ENCODE measurements at places on chromosomes 13 and 19.

DNA sequence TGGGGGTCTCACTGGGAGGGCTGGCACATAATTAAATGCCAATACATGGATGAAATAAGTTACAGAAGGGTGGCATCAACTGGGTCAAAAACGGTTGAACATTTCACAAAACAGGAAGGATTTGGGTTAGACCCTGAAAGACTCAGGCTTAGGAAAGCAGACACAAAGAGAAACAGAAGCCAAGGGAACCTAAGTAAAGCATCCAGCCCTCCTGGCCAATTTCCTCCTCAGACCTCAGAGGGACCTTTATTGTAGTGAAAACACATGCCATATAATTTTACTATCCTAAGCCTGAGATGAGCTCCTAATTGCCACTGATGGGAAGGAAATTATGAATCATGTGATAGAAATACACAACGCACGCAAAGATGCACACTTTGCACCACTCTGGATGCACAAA, 12.1 kb upstream of the CEACAM3 start:
- DNase-seq = no peak

- no peak for DNase-seq
Measured at GRCh38 chr19:4409123-4409933, 6.9 kb downstream of the CHAF1A start.

DNA sequence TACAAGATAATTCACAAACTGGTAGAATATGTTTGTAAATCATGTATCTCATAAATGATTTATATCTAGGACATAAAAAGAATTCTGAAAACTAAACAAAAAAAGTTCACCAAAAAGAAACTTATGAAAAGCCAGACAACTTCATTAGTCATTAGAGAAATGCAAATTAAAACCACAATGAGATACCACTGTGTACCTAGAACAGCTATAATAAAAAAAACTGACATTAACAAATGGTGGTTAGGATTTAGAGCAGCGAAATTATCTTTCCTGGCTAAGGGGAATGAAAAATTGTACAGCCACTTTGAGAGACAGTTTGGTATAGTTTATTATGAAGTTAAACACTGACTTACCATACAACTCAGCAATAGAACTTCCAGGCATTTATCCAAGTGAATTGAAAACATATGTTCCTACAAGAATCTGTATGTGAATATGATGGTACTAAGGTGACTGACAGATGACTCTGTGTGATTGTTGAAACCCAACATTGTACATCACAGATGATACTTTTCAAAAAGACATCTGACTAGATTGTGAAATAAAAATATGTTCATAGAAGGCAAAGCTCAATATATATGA, 41.8 kb downstream of the UGGT2 start:
- peak; percentile 63 for DNase-seq

- DNase-seq = no peak
Measured at GRCh38 chr19:39816287-39817048, 17.5 kb downstream of the DYRK1B start.

- no peak for DNase-seq
Measured at GRCh38 chr13:113792886-113793717, 34.1 kb downstream of the TMEM255B start.

DNA sequence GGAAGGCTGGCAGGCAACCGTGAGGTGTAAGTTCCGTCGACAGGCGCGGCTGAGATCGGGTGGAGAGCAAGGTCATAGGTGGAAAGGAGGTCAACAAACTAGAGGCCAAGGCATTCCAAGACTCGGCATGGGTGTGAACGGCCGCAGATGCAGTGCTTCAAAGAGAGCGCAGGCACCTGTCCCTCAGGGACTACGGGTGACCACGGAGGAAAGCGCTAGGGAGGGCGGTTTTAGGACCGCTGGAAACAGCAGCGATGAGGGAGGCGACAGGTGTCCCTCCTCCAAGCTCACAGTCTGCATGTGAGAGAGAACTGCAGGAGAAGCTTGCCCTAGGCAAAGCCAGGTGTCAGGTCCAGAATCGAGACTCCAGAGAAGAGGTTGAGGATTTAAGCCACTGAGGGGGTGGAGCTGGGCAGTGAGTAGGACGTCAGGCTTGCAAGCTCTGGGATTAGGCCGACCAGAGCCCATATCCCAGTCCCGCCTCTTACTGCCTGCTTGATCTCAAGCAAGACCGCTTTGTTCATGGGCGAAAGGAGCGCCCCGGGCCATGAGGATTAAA, 1.6 kb upstream of the MLNR start:
- no peak for DNase-seq

- peak; percentile 20 for DNase-seq
Measured at GRCh38 chr19:4589579-4590410, 30.3 kb upstream of the SEMA6B start.

DNA sequence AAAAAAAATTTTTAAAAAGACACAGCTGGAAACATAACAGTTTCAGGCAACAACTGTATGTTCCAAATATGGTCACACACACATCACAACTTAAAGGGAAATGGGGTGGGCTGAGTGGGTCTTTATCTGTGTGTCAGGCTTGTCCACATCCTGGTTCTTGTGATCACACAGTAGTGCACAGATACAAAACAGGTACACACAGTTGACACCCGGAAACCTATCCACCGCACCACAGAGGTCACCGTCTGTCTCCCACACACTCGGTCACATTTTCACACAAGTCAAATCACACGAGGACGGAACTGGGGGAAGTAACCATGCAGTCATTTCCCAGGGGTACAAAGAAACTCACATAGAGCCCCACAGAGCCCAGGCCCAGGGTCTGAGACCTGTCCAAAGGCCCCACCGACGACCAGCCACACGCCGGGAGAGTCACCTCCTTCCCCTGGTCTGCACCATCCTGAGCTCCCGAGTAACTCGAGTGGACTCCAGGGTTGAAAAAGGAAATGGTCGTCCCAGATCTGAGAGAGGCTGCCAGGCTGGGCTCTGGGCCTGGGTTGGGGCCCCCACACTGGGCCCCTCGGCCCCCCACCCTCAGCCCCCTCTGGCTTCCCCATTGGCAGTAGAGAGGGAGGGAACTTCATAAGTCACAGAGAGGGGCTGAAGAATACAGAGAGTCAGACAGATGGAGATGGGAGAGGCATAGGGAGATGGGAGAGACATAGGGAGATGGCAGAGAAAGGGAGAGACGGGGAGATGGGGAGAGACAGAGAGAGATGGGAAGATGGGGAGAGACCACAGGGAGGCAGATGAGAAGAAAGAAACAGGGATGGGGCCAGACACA, 1.3 kb upstream of the PPAN start:
- DNase-seq = no peak

- no peak for DNase-seq
Measured at GRCh38 chr13:106736941-106737340, 169.0 kb upstream of the ARGLU1 start.

DNA sequence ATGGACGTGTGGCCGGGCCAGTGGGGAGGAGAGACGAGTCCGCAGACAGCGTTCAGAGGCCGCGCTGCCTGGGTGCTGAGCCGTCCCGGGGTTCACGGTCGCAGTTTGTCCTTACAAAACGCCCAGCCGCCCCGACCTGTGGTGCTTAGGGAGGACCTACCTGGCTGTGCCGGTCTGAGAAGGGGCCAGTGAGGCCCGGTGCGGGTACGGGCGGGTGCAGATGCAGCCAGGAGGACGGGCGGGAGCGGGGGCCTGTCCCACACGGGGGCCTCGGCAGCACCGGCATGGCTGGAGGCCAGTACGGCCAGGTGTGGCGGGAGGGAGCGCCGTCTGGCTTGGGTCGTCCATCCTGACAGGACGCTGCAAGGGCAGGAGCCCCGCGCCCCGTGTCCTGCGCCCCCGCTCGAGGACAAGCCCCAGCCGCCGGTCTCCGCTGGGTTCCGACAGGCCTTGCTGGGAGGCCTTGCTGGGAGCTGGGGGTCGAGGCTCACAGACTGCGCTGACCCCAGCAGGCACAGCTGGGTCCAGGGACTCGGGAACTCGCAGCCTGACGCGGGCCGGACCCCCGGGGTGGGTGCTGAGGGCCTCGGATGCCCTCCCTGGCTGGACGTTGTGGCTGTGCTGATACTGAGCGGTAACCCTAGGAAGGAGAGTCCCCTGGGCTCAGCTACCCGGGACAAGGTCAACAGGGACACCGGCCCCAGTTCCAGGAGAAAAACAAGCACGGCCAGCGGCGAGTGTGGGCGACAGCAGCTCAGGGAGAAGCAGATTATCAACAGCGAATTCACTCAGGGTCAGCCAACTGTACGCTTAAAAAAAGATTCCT, 5.3 kb upstream of the PROZ start:
- DNase-seq = no peak

DNA sequence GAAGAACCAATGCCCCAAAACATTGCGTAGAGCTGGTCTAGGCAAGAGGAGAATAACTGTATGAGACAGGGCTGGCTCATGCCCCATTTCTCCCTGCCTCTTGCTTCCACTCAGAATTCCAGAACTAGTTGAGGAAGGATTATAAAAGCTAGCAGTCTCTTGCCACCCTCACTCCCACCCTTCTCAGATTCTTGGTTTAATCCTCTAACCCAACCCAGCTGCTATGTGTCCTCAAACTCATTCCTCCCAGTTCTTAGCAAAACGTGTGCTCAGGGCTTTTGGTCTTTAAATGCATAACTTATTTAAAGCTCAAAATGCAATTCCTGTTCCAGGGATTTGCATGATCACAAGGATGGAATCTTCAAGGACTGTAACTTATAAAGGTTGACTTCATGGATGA, 466.3 kb downstream of the COG6 start:
- DNase-seq = no peak

DNA sequence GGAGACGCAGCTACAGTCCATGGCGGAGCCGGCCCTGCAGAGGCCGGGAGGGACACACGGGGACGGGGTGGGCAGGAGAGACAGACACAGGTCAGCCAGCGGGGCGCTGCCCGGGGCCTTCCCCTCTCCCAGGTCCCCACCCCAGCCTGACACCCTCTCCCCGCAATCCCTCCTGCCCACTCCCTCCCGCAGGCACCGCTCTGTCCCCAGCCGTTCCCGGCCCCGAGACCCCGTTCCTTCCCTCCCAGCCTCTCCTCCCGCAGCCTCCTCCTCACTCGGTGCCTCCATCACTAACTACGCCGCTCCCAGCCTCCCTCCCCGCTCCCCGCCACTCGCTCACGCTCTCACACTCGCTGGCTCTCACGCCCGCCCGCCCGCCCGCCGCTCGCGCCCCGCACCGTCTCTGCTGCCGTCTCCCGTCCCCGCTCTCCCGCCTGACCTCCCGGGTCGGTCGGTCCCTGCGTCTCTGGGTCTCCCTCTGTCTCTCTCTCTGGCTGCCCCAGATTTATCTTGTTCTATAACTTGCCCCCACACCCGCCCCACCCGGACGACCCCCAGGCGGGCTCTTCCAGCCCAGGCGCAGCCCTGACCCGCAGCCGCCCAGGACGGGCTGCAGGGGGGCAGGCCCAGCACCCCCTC, 15.2 kb downstream of the ERFL start:
- no peak for DNase-seq

GRCh38 chr13:31201341-31202031, 1.7 kb downstream of the B3GLCT start:
- DNase-seq = peak; percentile 48

- no peak for DNase-seq
Measured at GRCh38 chr19:39745643-39746042, 7.8 kb upstream of the CLC start.

- no peak for DNase-seq
Measured at GRCh38 chr19:51091126-51091525, 8.4 kb upstream of the KLK14 start.

- no peak for DNase-seq
Measured at GRCh38 chr13:85492283-85492682, 306.9 kb downstream of the SLITRK6 start.

DNA sequence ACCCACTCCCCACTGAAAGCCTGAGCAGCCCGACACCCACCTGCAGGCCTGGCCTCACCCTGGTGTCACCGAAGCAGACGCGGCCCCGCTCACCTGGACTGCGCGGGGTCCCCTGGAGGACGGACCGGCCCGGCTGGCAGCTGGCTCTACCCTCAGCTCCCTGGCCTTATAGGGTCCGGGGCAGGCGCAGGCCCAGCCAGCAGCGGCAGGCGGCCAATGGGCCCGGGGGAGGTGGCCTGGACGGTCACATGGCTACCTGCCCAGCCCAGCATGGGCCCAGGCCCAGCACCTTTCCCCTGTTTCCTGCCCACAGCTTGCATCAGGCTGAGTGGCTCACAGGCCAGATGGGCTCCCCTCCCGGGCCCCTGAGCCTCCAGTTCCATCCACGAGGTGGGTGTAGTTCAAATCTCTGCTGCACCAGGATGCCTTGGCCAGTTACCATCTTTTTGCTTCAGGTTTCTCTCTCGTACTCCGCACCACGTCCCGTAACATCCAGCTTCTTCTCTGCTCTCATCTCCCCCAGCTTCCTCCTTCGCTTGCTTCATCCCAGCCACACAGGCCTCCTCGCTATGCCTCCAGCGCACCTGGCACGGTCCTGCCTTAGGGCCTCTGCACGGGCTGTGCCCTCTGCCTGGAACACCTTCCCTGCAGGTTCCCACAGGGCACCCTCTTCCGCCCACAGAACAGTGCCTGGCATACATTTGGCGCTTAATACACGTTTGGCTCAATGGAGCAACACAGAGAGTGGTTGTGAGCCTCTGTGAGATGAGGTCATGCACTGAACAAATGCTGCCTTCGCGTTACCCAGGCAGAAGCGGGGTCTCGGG, at the start of gene PLIN4:
Gene PLIN4, minus strand, starts transcription at position 142 of the 827 bp plus-strand sequence. CDS start 214 bp downstream, outside the sequence.
- peak; percentile 15 for DNase-seq

DNA sequence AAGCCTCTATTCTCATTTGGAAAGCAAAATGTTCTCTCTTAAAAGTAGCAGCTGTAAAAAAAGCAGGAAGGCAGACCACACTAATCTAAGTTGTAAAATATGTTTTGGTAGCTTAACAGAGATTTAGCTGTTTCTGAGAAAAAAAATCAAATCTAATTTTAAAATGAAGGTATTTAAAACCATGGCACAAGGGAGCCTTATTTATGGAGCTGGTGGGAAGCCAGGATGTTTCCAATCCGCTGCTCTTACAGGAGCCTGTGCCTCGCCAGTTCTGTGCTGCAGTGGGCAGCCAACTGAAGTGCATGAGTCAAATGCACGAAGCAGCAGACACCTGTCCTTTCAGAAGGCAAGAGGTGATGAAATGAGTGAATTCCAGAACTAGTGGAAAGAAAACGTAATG, 28.2 kb downstream of the GPC6 start:
- DNase-seq = no peak

- DNase-seq = no peak
Measured at GRCh38 chr13:67001363-67001762, 228.8 kb downstream of the PCDH9 start.

DNA sequence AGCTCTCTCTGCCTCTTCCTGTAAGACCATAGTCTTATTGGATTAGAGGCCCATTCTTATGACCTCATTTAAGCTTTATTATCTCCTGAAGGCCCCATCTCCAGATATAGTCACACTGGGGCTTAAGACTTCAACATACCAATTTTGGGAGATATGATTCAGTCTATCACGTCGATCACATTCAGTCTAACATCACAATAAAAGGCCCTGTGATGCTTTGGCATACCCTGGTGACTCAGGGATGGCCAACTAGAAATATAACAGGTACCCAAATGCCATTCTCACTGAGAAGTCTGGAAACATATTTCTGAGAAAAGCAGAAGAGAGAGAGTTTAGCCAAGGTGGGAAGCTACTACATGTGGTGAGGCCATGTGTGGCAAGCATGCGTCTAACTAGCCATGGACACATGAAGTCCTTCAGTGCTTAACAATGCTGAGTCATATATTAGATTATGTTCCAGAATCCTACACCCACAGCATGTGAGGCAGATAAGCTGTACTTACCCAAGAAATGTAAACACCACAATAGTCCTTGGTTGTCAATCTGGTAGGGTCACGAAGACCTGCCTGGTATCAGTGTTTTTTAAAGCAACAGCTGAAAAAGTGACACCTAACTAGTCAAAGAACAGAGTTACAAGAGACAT, 485.1 kb downstream of the FOXO1 start:
- peak; percentile 28 for DNase-seq

Data from HCEC 1CT (cell line).